ENCODE measurements at places on chromosomes 5 and 9.

GRCh38 chr9:69319324-69320025 lies 5.5 kb upstream of the ENTREP1 start:
- no peak for DNase-seq

DNA sequence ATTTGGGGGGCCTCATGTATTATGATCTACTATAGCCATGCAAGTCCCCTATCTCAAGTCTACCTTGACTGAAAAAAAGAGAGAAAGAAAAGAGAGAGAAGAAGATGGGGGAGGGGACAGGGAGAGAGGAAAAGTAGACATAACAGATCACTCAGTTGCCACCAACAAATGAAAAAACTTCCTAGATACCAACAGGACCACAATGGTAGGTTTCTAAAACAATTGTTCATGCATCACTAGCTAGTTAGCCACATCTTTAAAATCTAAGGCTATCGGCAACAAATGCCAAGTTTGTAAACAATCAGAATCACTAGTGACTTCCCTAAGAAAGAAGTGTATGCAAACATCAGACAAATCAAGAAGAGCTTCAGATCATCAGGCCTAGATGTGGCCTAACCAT lies 328.2 kb downstream of the BNC2 start:
- DNase-seq, result no peak

DNA sequence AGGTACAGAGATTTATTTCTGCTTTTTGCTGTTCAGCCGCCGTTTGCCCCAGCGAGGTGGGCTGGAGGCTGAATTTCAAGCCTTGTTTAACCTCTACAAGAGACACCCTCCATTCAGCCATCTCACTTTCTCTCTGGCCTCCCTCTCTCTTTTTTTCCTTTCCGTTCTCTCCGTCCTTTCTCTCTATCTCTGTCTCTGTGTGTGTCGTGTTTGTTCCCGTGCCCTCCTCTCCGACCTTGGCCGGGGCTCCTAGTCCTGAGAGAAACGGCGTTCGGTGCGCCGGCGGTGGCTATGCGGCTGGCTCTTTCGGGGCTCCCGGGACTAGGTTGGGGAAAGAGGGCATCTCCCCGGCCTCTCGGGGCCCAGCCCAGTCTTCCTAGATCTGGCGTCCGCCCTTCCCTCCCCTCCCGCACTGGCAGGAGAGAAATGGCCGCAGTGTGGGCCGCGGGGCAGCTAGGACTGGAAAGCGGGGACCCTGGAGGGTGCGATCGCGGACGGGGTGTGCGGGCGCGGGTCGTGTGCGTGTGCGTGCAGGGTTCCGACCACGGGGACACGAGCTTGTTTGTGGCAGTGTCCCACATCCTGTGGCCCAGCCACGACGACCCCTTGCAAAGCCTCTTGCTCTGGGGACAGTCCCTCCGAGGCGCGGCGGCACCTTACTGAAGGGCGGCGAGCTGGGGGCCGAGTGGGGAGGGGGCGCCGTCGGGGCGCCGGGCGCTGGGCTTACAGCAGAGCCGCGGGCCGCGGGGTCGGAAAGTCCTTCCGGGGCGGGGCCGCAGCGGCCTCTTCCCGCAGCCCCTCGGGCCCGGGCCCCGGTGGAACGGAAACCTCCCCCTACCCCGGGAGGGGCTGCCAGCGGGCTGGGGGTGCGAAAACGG lies 5.7 kb downstream of the LHX2 start:
- no peak for DNase-seq

GRCh38 chr9:71752928-71753327 lies 15.4 kb downstream of the CEMIP2 start:
- no peak for DNase-seq

- DNase-seq, result no peak
Measured at GRCh38 chr5:102826629-102827028, 71.5 kb downstream of the PAM start.

GRCh38 chr5:124655251-124655917 lies 91.1 kb downstream of the ZNF608 start:
- DNase-seq, result no peak

DNA sequence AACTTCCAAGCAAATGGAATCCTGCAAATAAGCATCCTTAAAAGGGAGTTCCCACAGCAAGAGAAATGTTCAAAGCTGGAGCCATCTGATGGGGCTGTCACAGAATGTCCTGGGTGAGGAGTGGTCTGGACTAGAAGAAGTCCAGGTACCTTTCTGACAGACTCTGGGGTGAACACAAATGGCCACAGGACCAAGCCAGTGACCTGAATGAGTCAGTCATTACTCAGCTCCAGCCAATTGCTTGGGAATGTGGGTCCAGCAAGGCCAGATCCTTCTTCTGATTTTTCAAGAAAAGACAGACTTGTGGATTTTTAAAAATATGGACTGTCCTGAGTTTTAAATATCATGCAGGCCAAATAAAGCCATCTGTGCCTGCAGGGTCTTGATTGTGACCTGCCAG lies 30.1 kb downstream of the GALNT10 start:
- DNase-seq, result no peak

GRCh38 chr9:113879911-113880310 lies 3.8 kb downstream of the ZNF618 start:
- DNase-seq, result no peak

DNA sequence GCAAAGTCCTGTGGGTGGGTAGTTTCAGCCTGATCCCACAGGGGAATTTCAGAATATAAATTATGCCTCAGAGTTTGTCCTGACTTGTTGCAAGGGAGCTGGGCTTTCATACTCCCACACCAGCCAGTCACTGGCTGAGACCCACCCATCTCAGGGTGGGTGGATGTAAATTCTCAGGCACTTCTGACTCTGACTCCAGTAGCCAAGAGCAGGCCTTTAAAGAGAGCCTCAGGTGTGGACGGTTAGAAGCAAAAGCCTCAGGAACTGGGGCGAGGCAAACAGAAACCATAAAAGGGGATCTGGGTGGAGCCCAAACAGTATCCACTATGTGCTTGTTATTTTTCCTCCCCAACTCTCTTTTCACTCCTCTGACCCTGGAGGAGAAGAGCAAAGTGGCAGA lies 28.6 kb upstream of the FBXW11 start:
- DNase-seq, result no peak

DNA sequence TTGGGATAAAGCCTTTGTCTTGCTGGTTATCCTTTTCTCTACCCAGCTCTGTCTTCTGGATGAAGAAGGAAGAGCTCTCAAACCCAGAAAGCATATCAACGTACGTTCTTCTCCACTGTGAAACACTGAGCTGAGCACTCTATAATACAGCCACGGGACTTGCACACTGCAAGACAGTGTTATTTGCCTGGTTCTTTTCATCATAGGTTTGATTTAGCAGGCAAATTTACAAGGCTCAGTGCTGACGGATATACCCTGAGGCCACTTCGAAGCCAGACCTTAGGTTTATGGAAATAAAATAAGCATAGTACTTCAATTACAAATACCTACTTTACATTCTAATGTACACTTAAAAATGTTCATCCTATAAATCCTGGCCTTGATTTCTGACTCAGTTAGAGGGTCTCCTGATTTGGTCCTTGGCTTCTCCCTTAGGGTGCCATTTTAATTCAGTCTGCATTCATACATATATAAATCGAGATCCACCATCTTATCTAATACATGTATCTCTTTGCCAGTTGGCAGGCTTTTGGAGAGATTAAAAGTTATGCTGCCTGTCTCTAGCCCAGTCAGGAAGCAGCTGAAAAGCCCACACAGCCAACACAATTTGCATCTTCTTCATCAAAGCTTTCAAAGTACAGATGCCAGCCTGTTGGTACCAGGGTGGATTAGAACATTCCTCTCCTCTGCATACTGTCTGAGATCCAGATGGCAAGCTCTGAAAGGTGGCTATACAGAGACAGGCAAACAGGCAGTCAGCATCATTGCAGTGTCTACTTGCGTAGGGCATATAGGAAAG lies 194.4 kb downstream of the DEPDC1B start:
- DNase-seq, result no peak

GRCh38 chr9:5976674-5977397 lies 38.6 kb downstream of the RANBP6 start:
- DNase-seq, result no peak

- no peak for DNase-seq
Measured at GRCh38 chr5:141022384-141022783, 28.8 kb upstream of the PCDHB1 start.

DNA sequence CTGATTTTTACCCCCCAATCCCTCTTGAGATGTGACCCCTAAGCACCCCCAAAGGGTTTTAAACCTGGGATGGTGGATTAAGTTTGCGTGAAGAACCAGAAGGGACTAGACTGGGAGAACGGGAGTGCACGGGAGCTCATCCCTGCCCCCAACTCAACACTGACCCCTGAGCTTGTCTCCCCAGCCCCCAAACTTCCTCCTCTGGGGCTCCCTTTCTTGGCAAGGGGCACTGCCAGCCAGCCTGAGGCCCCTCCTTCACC lies 5.0 kb upstream of the SET start:
- DNase-seq, result no peak

DNA sequence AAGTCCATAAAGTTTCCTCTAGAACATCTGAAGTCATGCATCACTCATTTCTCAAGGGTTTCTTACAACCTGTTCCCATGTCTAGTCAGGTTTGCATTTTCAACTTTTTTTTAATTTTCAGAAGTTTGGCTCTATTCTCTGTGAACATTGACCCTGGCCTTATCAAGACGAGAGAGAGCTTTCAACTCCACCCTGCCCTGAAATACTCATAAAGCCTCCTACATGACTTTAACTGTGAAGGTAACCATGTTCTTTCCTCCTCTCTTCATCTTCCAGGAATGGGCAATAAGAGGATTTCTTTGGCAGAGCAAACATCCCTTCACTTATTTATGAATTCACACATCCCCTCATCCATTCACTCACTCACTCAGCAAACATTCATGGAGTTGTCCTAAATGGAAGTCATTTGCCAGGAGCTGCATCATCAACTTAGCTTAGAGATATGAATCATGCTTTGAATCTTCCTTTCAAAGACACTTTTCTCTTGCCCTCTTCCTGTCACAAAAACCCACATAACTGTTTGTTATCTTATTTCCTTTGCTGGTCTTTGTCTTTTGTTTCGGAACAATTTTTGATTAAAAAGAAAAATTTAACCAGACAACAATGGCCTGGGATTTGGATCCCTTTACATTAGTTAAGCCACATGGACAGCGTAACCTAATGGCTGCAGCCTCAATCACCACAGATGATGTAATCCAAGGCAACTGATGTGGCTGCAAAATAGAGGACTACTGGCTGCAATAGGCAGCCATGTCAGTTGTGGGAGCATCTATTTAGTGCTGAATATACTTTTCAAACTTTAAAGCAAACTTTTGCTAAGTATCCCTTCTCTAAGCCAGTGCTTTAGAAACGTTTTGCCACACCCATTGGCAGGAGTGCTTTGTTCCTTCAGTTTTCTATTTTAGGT lies 43.0 kb upstream of the GNAQ start:
- no peak for DNase-seq

- no peak for DNase-seq
Measured at GRCh38 chr5:177372910-177373309, 11.3 kb upstream of the SLC34A1 start.

DNA sequence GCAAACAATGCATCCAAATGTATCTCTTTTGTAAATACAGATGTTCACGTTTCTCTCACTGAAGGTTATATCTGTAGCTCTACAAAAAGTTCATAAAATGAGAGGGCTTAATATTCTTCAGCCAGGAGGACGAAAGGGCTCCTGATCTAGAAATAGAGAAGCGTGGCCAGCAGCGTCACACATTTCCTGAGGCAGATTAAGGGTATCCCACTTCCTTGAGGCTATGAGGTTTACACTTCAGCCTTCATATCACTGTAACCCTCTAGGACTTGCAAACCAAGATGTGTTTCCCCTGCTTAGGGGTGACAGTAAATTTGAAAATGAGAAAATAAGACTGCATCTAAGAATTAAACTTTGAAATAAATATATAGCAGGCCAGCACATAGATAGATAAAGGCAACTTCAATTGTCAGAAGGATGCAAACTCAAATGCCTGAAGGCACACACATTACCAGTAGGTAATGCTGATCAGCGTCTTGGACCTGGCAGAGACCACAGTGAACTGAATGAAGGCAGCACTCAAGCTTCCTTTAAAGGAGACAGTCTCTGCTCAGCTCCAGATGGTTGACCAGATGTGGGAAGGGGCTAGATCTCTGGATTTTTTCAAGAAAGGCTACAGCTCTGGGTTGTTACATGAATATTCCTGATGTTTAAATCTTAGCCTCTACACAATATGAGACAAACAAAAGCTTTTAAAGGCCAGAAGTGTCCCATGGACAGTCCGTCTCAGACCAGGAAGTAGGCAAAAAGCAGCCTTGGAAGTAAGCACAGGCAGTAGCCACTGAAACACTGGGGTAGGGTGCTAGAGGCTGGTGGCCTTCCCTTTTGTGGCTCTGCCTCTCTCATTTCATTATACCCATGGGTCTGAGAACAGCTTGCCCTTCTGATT lies 197.7 kb downstream of the MCTP1 start:
- no peak for DNase-seq

DNA sequence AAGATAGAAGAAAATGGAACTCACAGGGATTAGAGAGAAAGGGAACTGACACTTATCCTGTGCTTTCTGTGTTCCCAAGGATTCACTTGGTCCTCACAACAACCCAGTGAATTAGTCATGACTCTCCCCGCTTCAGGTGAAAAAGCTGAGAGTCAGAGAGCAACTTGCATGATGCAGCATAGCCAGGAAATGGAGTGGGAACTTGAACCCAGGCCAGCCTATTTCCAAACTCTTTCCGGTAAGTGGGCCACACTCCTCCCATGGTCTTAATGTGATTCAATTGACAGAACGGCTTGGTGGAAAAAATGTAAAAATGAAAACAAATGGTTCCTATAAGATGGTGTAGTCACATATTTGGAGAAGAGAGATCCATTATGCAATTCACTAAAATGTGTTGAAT lies 45.9 kb upstream of the CEMIP2 start:
- DNase-seq, result no peak

GRCh38 chr5:67652201-67652600 lies 455.6 kb upstream of the CD180 start:
- DNase-seq, result no peak

GRCh38 chr9:3359048-3359692 lies 166.6 kb downstream of the RFX3 start:
- no peak for DNase-seq

- no peak for DNase-seq
Measured at GRCh38 chr5:147708708-147709107, 73.8 kb downstream of the JAKMIP2 start.

GRCh38 chr5:154701181-154701580 lies 54.0 kb upstream of the LARP1 start:
- DNase-seq, result no peak

GRCh38 chr5:118604106-118604505 lies 384.2 kb downstream of the DTWD2 start:
- DNase-seq, result no peak

GRCh38 chr9:76868897-76869296 lies 37.0 kb downstream of the PRUNE2 start:
- DNase-seq, result no peak

DNA sequence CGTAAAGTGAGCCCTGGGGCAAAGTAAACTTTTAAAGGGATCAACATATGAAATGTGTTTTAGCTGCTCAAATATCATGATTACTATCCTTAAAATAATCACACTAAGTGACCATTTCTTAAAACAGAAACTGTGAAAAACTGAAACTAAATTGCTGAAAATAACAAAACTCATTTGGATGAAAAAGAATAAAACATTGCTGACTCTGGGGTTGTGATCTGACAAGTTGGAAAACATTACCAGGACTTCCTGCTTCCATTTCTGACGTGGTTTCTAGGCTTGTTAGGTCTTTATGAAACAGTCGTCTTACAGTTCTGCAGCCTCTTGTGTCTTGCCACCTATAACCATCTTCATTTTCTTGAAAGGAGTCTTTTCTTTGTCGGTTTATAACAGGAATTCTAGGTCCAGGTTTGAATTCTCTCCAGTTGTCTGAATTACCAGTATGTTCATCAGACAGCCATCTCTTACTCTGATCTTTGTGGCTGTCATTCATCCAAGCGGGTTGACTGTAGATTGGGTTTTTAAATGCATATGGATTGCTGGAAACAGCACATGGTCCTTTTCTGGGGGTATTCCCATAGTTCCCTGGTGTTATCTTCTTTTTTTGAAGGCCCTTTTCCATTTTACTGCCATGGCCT lies 1.7 kb downstream of the TUT7 start:
- DNase-seq, result no peak
